Fibroblast of pulmonary artery (primary cell): ENCODE measurements at places on chromosomes 3 and 15.
A peak's percentile ranks its signal among the peaks of the same experiment; 100 is the strongest.

DNA sequence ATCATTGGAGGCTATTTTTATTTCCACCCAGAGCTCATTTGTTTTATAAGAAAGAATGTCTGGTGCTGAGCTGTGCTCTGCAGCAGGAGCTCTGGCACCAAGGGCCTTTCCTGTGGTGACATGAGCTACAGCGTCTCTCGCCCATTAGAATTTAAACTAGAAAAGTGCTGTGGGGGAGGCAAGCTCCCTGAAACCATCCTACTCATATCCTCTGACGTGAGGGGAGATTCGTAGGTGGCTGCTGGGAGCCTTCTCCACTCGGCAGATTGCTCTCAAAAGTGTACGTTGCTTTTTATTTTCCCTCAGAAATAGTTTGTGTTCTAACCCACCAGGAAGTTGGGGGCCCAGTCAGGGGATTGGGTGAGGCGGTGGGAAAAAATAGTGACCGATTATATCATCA lies 76.3 kb upstream of the ARHGEF3 start:
- peak; percentile 79 for DNase-seq

DNA sequence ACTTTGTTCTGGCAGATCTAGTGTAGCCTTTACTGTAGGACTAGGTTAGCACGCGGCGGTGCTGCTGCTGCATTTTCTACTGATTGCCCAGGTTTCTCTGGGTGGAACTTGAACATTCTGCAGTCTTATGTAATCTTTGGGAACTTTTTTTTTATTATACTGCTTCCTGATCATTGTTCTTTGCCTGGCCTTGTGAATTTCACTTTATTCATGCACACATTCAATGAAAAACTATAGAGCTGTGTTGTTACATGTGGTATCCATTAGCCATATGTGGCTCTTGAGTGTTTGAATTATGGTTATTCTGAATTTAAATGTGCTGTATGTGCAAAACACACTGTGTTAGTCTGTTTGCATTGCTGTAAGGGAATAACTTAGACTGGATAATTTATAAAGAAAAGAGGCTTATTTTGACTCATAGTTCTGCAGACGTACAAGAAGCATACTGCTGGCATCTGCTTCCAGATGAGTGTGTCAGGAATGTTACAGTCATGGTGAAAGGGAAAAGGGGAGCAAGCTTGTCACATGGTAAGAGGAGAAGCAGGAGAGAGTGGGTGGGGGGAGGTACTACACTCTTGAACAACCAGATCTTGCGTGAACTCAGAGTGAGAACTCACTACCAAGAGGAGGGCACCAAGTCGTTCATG lies 26.5 kb downstream of the MEF2A start:
- DNase-seq: peak; percentile 55

DNA sequence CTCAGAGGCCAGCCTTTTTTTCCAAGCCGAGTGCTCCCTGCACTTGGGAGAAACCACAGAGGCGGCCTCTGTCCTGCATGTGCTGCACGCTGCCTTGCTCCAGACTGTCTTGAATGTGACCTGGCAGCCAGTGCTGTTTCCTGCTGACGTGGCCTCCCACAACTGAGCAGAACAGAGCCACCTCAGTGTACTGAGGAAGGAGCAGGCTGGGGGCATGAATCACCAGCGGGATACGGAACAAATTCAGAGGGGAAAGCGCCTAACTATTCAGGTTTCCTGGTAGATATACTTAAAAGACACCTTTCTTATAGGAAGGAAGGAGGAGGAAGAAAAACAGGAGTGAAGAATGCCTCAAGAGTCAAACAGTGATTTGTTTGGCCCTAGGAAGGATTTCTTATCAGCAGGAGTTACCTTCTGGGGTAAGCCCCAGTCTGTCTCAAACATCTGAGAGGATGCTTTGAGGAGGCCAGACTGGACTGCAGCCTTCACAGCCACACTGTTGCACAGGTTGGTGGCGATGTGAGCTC lies 114.0 kb downstream of the FNDC3B start:
- DNase-seq: peak; percentile 98

GRCh38 chr15:78243491-78243941 lies 9.2 kb upstream of the ACSBG1 start:
- DNase-seq: peak; percentile 46

DNA sequence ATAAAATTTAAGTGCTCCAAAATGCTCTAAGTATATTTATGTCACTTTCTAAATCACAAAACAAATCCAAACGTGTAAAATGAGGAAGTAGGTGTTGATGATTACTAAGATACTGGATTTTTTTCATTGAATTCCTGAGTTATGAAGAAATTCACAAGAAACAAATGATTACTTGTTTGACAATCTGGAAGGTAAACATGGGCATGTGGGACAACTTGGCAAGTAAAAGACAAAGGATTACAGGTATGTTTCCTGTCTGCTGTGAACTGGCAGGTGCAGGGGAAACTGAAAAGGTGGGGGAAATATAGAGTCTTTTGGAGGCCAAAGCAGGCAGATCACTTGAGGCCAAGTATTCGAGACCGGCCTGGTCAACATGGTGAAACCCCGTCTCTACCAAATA lies 252.7 kb upstream of the AZI2 start:
- no peak for DNase-seq
